ENCODE measurements at places on chromosomes 11 and 22.
A peak's percentile ranks its signal among the peaks of the same experiment; 100 is the strongest.

GRCh38 chr11:46369458-46370152 is 11.9 kb upstream of the MDK start:
- peak; percentile 47 for DNase-seq

DNA sequence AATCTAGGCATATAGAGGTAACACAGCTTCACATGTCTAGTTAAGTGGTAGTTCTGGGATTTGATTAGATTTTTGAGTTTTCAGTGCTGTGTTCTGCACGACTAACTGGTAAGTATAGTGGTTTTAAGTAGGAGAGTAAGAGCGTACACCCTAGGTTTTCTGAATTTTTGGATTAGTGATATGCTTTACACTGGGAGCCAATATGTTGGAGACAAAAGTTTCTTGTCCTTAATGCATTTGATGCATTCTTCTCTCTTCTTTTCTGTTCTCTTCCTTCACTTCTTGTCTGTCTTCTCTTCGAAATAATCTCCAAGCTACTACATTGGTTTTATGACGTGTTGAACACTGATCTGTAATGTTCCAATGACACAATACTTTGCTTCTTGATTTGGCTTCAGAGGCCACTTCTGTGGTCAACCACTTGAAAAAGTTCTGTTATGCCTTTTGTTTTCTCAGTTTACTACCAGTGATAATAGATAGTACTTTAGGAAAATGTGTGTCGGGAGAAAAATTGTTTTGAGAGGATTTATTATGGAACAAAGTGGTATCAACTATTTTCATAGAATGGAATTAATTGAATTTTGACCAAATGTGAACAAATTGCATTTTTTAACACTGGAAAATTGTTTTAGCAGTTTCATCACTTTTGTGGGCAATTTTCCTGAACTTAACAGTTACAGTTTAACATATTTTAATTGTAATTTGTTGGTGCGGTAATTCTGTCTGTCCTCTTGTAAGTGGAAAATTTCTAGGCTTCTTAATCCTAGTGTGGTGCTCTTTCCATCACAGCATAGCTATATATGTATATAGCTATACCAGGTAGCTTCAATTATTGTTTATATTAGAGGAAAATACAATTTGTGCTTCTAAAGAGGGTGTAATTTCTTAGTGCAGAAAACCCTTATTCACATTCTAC is 2.6 kb downstream of the PDE3B start:
- DNase-seq: peak; percentile 41

GRCh38 chr22:40855979-40856512 is 393 bp downstream of the ST13 start:
- DNase-seq: peak; percentile 18

DNA sequence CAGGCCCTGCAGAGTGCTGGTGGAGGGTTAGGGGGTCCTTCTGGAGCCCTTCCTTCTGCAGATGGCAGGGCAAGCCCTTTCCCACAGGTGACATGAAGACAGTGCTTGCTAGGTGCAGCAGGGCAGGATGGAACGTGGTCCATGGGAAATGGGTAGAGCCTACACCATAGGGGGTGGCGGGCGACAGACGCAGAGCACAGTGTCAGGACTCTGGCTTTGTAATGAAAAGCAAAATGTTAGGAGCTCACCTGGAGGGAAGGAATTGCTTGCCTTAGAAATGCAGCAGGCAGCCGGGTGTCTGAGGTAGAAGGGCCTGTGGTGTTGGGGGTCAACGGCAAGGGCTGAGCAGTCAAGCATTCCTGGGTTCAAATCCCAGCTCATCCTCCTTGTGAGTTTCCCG is 54.9 kb downstream of the ARHGAP8 start:
- DNase-seq: no peak

GRCh38 chr11:1238767-1239595 is 16.1 kb downstream of the MUC5B start:
- no peak for DNase-seq

DNA sequence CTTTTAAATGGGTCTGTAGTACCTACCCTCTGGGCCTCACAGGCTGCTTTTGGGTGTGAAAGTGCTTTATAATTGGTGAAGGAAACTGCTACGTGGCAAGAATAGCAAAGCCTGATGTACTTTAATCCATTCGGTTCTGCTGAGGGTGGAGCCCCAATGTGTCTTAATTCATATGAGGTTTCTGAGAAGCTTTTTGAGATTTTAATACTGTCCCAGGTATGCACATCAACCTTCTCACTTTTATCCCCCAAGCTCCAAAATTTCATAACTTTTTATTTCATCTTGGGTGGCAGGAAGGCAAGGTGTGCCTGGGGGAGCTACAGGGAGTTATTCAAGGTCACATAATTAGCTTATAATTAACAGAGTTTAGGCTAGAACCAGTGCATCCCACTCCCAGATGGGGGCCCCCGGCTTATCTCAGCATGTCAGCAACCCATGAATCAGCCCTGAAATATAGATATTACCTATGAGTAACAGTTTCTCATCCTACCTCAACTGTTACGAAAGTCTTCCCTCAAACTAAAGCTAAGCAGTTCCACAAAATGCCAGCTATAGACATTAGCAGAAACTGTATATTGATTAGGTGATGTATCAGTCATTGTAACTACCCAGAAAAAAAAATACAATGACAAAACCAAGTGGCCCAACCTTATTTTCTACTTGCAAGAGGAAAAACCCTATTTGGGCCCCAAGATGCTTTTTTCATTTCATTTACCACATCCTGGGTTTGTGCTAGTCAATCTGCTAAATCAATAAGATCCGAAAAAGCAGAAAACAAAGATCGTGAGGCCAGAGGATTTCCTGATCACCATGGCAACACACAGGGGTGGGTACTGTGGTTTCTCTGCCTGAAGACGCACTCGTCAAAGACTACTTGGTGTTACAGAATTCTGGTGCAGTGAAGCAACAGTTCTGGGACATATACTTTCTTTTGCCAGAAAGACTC is 26.7 kb downstream of the CD44 start:
- DNase-seq: peak; percentile 17

DNA sequence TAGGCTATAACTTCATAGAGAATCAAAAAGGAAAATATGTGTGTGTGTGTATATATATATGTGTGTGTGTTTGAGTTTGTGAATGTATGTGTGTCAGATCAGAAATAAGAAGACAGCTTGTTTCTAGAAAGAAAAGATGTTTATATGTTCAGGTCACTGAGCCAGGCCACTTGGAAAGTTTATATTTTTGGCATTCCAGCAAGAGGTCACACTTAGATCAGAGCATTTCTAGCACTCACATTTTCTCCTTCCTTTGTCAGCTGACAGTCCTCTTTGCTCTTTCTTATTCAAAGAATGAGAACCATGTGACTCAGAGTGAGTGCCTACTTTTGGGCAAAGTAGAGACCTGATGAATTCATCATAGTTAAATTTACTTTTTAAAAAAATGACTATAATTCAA is 22.9 kb downstream of the RAB38 start:
- no peak for DNase-seq

Data from HL-60 (cell line).